ENCODE measurements at places on chromosomes 7 and 10.

GRCh38 chr7:71470326-71470725 is 338.4 kb downstream of the GALNT17 start:
- no peak for DNase-seq

DNA sequence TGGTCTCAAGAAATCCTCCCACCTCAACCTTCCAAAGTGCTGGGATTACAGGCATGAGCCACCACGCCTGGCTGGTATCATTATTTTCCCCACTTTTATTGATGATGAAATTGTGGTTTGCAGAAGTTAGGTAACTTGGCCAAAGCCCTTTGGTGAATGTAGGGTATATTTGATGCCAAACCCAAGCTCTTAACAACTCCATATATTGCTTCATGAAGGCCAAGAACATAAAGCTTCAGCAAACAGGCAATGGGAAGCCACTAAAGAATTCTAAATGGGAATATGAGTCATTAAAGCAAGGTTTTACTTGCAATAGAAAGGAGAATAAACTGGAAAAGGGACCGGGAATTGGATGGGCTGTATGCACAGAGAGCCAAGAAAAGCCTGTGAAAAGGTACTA is 142.7 kb downstream of the KMT2E start:
- no peak for DNase-seq

DNA sequence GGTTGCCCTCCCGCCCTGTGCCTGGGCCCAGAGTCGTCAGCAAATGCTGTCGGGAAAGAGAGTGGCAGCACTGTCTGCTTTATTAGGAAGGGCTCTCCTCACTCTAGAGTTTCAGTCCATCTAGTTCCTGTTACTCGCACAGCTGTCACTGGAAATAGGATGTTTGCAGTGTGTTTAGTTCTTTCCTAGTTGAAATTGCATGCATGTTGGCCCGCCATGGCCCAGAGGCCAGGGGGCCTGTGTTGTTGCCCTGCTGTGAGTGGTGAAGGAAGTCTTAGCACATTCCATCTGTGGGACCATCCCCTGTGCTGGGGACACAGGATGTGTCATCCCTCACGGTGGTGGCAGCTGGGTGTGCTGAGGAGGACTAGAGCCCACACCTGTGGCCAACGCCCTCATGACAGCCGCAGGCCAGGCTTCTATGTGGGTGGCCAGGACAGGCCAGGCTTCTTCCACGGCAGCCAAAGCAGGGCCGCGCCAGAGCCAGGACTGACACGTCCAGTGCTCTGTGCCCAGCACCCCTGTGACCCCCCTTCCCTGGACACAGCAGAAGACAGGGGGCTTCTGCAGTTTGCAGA is 45.4 kb downstream of the ZNF467 start:
- DNase-seq: no peak

DNA sequence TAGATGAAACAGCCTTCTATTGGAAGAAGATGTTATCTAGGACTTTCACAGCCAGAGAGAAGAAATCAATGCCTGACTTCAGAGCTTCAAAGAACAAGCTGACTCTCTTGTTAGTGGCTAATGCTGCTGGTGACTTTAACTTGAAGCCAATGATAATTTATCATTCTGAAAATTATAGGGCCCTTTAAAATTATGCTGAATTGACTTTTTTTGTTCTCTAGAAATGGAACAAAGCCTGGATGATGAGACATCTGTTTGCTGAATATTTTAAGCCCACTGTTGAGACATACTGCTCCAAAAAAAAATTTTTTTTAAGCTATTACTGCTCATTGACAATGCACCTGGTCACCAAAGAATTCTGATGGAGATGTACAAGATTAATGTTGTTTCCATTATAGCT is 189.2 kb downstream of the MBL2 start:
- no peak for DNase-seq

GRCh38 chr7:87416682-87417587 is 58.5 kb downstream of the ABCB4 start:
- DNase-seq: peak; percentile 52

DNA sequence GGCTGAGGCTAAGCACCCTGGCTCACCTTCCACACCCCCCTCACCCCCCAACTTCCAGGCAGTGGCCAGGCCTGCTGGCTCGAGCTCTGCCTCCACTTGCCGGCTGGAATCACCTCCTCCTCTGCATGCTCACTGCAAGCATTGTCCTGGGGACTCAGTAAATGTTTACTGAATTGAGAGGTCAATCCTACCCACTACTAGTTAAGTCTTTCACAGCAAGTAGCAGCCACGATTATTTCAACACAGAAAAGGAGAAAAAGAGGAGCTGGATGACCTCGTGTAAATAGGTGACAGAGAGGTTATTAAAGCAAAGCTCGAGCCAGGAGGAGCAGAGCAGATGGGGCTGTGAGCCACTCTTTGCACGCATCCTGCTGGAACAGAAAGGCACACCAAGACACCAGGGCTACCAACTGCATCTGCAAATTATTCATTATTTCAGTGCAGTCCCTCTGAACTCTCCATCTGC is 32.1 kb downstream of the HIPK2 start:
- DNase-seq: no peak

- DNase-seq: no peak
Measured at GRCh38 chr10:46198516-46198915, 88.3 kb upstream of the ANTXRL start.

DNA sequence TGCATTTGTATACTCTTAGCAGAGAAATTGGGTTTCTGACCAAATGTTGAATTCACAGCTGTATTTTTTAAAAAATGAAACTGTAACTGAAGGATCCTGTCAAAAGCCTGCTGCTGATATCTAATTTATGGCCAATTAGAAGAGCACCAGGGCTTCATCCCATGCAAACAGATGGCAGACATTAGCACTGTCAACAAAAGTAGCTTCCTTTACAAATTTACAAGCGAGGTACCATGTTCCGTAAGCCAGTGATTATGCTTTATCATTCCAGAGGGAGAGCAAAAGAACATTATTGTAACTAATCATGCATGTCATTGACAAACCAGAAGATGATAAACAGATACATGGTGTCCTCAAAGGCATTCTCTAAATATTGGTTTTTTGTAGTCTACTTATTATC is 177.2 kb upstream of the DKK1 start:
- DNase-seq: no peak

- no peak for DNase-seq
Measured at GRCh38 chr7:84876061-84876821, 310.6 kb downstream of the SEMA3D start.

- no peak for DNase-seq
Measured at GRCh38 chr7:75813781-75814236, at the start of gene CCL24. TSS of gene CCL24 (minus strand) at chr7:75813806. CDS start at chr7:75813715, 91 bp downstream.

GRCh38 chr10:70785190-70785589 is at the start of gene TBATA:
TSS of gene TBATA (minus strand) at chr10:70785377. CDS start at chr10:70783379, 1,998 bp downstream.
- DNase-seq: no peak

- DNase-seq: no peak
Measured at GRCh38 chr7:144390481-144390880, 13.0 kb downstream of the NOBOX start.

- DNase-seq: no peak
Measured at GRCh38 chr10:86759073-86759672, 2.8 kb downstream of the BMPR1A start.

GRCh38 chr7:33221390-33221789 is 92.0 kb downstream of the BBS9 start:
- DNase-seq: no peak

DNA sequence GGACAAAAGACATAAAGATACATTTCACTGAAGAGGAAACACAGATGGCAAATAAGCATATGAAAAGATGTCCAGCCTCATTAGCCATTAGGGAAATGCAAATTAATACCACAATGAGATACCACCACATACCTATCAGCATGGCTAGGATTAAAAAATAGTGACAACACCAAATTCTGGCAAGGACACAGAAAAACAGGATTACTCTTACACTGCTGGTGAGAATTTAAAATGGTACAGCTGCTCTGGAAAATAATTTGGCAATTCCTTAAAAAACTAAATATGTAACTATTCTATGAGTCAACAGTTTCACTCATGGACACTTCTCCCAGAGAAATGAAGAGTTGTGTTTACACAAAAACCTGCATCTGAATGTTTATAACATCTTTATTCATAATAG is 121.1 kb downstream of the C10orf90 start:
- DNase-seq: no peak

DNA sequence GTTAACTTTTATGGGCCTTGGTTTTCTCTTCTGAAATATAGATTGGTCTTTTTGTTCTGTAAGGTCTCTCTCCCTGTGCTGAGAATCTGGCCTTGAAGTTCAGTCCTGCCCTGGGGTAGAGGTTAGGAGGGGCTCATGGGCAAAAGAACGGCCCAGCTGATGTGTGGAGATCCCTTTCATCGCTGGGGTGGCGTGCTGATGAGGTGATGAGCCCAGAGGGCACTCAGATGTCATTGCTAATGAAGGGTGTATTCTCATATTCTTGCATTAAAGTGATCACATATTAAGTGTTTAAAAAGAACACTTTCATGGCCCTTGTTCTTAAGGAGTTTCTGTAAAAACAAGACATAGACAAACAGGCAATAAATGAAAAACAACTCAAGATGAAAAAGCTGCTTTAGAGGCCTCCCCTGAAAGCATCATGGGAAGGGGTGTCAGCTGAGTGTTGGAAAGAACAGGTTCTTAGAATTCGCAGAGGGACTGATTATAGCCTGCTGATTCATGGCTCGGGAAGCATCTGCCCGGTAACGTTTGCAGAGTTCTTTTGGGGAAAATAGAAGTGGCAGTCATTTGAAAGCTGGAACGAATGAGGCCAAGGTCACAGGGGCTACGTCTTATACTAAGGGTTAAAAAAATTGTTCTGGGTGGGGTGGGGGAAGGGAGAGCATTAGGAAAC is 72.5 kb upstream of the GPR158 start:
- no peak for DNase-seq

GRCh38 chr7:52944921-52945320 is 90.5 kb upstream of the POM121L12 start:
- DNase-seq: no peak

DNA sequence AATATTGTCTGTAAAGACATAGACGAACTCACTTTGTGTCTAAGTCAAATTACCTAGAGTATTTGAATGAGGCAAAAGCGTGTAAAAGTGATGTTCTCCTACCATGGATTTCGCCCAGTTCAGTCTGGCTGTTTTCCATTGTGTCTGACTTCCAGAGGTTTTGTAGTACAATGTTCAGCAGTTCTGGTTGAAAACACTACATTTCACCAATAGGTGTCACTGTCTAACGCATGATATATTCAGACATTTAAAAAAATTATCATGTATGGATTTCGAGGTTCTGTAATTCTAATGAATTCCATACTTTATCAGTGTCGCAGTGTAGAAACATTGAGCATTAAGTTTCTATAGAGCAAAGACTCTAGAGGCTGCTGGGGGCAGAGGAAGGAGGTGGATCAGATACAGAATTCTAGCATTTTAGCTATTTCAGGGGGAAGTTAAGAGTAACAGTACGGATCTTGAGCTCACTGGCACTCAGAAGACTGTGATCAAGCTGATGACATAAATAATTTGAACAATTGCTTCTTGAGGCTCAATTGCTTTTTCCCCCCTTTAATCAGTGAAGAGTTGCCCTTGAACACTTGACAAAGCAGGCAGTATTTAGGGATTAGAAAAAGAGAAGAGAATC is 196.9 kb upstream of the RHOBTB1 start:
- no peak for DNase-seq

DNA sequence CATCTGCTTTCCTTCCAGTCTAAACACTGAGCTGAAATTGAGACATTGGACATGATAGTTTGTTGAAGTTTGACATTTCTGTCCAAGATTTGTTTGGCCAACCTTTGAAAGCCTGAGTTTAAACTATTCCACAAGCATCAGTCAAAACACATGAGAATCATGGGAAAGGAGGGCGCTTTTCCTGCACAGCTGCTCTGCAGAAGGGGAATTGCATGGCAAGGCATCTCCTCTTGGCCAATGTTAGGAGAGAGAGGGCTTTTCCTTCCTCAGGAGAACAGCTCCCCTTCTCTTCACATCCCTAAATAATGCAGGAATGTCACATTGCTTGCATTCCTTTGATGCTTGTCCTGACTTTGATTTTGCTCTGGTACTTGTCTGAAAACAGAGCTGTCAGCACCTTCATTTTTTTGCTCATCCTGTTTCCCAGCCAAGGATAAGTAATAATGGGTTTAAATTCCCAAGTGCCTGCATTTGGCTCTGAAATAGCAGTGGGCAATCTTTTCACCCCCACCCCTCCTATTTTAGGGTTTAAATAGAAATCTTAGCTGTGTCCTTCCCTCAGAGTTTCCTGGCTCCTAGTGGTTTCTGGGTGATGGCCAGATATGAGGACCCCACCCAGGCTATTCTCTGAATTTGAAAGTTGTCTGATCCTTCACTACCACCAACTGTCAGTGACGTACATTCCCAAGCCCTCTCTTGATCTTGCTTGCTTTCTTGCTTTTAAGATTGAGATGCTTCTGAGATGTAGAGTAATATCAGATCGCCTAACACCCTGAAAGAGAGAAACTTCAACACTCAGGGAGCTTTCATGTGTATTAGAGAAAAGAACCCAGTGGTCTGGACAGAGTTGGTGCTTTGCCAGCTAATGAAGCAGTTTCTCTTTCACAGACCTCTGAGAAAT is 75.2 kb upstream of the NPVF start:
- no peak for DNase-seq

DNA sequence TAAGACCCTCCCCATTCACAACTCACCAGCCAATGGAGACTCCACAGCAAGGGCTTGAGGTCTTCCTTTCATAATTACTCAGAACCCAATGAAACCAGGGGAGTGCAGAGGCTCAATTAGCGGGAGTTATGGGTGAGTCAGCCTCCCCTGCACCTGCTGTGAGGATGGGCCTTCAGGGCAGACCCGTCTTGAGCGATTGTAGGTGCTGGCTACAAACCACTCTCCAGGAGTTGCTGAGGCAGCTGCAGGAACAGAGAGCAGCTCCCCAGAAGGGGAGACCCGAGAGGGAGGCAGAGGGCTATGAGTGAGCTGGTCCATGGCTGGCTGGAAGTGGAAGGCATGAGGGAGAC is 58.5 kb upstream of the SORCS3 start:
- no peak for DNase-seq

GRCh38 chr7:50663396-50664102 is 98.3 kb upstream of the DDC start:
- no peak for DNase-seq

DNA sequence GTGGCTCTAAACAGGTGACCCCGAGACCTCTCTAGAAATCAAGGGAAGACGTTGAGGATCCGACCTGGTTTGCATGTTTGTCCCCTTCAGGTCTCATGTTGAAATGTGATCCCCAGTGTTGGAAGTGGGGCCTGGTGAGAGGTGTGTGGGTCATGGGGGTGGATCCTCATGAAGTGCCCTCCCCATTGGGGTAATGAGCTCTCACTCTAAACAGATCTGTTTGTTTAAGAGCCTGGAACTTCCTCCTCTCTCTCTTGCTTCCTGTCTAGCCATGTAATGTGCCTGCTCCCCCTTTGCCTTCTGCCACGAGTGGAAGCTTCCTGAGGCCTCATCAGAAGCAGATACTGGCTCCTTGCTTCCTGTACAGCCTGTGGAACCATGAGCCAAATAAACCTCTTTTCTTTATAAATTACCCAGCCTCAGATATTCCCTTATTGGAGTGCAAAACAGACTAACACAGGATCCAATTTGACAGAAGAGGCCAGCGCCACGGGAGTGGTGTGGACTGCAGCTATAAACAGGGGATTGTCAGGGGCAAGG is 10.8 kb upstream of the POLM start:
- no peak for DNase-seq

GRCh38 chr7:156950381-156950858 is 908 bp downstream of the NOM1 start:
- DNase-seq: no peak

GRCh38 chr7:100875356-100875751 is 451 bp downstream of the SRRT start:
- DNase-seq: no peak
